ENCODE measurements at places on chromosomes 3 and 15.

DNA sequence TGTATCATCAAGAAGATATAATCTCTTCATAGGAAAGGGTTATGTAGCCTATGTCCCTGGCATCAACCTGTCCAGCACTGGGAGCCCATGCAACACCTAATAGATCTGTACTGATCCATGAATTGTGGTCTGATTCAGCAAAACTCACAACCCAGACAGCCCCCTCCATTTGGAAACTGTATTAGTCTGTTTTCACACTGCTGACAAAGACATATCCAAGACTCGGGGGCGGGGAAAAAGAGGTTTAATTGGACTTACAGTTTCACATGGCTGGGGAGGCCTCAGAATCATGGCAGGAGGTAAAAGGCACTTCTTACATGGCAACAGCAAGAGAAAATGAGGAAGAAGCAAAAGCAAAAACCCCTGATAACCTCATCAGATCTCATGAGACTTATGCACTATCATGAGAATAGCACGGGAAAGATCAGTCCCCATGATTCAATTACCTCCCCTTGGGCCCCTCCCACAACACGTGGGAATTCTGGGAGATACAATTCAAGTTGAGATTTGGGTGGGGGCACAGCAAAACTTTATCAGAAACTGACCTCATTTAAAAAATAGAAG, 83.3 kb downstream of the TRIM42 start:
- no peak for DNase-seq

GRCh38 chr15:37995461-37996347, 61.3 kb downstream of the TMCO5A start:
- DNase-seq: no peak

- no peak for DNase-seq
Observed at GRCh38 chr3:16824081-16824696, 60.6 kb upstream of the PLCL2 start.

- no peak for DNase-seq
Observed at GRCh38 chr3:112689385-112689784, 48.4 kb upstream of the CCDC80 start.

DNA sequence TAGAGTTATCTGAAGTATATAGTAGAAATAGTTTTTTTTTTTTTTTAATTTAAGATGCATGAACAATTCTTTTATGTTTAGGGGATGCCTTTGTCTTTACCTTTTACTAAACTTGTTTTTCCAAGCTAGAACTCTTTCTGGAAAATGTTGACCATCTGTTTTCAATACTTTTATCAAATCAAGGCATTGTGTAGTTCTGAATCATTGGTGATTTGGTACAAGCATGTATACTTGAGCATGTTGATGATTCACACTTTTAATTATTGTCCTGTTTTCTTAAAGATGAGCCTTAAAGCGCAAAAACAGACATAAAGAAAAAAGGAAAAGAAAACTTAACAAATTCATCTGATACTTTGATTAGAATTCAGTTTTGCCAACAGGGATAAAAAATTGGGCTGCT, 28.3 kb downstream of the PDCD6IP start:
- DNase-seq: no peak

DNA sequence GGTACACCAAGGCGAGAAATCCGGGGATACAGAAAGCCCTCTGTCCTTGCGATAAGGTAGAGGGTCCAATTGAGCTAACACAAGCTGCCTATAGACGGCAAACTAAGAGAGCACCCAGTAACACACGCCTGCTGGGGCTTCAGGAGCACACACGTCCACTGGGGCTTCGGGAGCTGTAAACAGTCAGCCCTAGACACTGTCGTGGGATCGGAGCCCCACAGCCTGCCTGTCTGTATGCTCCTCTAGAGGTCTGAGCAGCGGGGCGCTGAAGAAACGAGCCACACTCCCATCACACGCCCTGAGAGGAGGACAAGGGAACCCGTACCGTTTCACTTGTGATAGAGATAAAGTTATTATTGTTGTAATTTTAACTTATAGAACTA, 486 bp downstream of the SAMMSON start:
- no peak for DNase-seq

DNA sequence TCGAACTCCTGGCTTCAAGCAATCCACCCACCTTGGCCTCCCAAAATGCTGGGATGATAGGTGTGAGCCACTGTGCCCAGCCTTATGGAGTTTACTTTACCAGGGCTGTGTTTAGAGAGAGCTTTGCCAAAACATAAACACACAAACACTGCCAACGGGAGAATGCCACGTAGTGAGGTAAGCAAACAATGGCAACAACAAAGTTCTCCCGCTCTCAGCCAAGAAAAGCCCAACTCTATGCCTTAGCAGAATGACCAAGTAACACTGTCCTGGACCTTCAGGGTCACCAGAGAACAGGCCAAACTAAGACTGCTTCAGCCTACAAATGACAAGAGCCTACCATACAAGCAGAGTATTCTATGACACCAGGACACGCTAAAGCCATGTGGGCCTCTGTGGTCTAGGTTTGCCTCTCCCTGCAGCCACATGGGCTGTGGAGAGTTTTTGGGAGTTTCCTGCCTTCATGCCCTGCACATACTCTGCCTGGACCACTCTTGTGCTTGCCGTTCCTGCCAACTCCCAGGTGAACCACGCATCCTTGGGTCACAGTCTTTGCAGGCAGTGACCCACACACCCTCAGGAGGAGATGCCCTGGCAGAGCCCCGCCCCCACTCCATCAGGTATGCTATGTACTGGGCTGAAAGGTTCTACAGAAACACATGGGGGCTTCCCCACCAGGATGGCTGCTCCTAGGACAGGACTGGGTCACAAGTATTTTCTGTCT, 21.6 kb upstream of the CNBP start:
- no peak for DNase-seq

GRCh38 chr15:52997123-52997522, 207.0 kb upstream of the ONECUT1 start:
- no peak for DNase-seq

DNA sequence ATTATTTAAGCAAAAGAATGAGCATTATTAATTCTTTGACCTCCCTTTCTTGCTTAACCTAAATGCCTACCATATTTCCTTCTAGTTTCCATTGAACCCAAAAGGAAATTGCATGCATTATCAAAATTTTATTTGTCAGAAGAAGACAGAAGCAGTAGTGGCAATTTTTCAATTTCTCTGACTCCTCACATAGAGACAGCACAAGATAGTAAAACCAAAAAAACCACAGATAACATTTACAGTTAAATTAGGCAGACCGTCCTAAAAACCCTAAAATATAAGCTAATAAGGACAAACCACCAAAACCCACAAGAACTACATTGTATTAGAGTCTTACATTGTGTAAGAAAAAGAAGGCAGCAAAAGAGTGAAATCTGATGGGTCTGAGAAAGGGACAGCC, 27.1 kb downstream of the GOLGB1 start:
- no peak for DNase-seq

GRCh38 chr3:57244946-57245345, 17.4 kb downstream of the APPL1 start:
- DNase-seq: no peak

GRCh38 chr3:178603735-178604134, 67.5 kb downstream of the KCNMB2 start:
- DNase-seq: no peak

DNA sequence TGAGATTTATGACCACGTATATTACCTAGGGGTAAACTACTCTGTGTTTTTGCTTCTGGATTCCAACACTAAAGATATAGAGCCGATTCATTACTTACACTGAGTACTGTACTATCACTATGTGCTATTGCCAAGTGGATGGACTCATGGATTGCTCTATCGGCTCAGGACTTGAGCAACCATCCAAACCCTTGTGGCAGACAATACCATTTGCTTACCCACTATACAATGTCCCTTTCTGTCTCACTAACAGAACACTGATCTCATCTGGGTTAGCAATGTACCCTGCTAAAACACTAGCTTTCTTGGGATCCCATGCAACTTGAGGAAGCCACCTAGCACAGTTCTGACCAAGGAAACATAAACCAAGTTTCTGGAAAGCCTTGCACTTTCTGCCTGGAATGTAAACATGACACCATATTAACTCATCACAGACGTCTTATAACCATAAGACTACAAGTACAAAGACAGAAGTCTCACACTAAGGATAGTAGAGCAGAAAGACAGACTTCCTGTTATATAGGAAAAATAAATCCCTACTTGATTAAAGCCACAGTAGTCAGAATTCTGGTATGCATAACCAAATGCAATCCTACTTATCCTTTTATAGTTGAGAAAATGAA, 38.6 kb downstream of the HACD2 start:
- no peak for DNase-seq

- no peak for DNase-seq
Observed at GRCh38 chr3:146164971-146165769, 4.2 kb upstream of the PLOD2 start.

- no peak for DNase-seq
Observed at GRCh38 chr3:88013592-88013991, 45.2 kb downstream of the CGGBP1 start.

- no peak for DNase-seq
Observed at GRCh38 chr3:194165271-194166018, 29.5 kb downstream of the HES1 start.

GRCh38 chr3:141539431-141540187, 52.8 kb downstream of the RASA2 start:
- no peak for DNase-seq

DNA sequence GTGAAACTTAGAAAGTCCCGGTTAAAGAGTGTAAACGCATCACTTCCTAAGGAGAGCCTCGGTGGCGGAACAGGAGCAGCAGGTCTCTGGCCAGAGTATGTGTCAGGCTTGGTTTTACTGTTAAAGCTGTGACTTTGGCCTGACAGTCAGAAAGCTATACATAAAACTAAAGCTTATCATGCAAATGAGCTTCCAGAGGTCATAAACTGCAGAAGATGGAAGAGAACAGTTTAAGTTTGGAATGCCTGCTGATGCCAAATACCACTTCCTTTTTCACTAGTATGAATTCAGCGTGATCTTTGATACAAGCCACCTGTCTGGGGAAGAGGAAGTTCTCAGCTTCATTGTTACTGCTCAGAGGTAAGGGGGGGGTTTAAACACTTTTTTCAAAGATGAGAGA, 125.1 kb upstream of the CTDSPL start:
- DNase-seq: no peak

GRCh38 chr3:154177406-154177805, 56.2 kb downstream of the ARHGEF26 start:
- DNase-seq: no peak

DNA sequence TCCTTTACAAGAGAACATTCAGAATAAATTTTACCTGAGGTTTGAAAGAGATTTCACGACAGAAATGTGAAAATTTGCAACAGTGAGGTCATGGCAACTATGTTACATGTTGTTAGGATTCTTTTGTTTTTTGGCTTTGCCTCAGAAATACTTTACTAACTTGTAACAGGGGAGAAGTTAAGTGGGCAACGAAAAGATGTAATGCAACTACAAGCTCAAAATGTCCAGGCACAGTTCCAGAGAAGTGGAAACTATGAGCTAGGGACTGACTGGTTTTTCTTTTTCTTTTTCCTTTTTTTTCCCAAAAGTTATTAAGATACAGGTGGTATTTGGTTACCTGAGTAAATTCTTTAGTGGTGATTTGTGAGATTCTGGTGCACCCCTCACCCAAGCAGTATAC, 111.5 kb upstream of the PPP2R3A start:
- DNase-seq: no peak

DNA sequence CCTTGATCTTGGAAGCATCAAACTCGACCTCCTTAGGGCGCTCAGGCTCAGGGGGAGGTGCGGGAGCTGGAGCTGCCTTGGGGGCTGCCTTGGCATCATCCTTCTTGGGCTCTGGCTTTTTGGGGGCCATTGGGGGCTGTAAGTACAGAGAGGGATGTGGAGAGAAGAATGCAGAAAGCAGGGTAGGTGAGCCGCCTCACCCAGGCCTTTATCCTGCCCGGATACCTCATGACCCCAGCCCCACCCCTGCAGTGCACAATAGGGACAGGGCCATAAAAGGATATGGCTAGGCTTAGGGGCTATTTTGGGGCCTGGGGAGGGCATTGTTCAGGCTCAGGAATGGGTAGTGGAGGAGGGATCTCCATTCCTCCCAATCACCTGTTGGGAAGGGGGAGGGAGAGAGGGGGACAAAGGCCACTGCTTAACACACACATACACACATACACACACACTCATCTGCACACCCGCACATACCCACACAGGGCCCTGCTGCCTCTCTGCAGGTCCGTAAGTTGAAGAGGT, at the start of gene MYL3:
Gene MYL3, minus strand, starts transcription at position 184 of the 522 bp plus-strand sequence. Its CDS starts 54 bp downstream, at position 130.
- DNase-seq: no peak

GRCh38 chr15:85297537-85297936, 82.9 kb upstream of the AKAP13 start:
- no peak for DNase-seq

GRCh38 chr3:156739976-156740375, 65.6 kb downstream of the TIPARP start:
- no peak for DNase-seq

- no peak for DNase-seq
Observed at GRCh38 chr15:76936671-76937070, 5.1 kb downstream of the RCN2 start.

DNA sequence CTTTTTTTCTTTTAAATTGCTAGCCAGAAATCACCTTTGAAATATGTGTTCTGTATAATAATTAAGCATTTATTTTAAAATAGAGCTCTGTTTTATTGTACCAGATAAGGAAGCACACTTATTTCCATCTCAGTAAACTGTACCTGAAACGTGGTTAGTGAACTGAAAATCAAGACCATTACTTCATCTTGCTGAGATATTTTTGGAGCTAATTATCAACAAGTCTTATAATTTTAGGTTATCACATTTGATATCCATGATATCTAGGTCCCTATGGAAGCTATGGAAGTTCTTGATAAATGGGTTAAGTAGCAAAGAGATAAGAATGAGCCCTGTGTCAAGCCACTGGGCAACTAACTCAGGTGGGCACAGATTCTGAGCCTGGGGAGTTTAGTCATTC, 187.2 kb downstream of the NFKBIZ start:
- DNase-seq: no peak

- no peak for DNase-seq
Observed at GRCh38 chr3:188037965-188038581, 115.9 kb upstream of the LPP start.

DNA sequence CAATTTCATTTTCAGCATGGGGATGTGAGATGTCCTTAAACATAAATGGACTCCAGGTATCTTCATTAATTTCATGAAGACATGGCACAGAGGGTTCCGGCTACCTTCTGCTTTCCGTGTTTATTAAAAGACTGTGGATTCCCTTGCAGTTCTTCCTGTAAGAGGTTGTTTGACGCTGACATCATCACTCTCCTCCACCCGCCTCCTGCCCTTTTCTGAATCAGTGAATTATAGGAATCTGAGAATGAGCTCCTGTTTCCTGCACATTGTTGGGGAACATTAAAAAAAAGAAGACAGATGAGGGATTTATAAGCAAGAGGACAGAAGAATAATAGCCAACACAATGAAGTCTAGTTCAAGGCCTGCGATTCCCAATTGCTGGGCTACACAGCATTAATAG, 191.3 kb downstream of the LPP start:
- DNase-seq: no peak
